NCI-H1417 treated with DMSO at 0.1 percent for 48 hours (cell line): ENCODE measurements at places on chromosomes 5 and 9.

- no peak for DNase-seq
Measured at GRCh38 chr5:83404182-83404716, 67.3 kb upstream of the VCAN start.

GRCh38 chr5:113249206-113249605, 185.6 kb downstream of the TSSK1B start:
- no peak for DNase-seq

- no peak for DNase-seq
Measured at GRCh38 chr5:68067291-68067690, 148.3 kb upstream of the PIK3R1 start.

GRCh38 chr9:11992866-11993265, 700.3 kb upstream of the TYRP1 start:
- no peak for DNase-seq

GRCh38 chr5:77133061-77133758, 46.1 kb upstream of the ZBED3 start:
- DNase-seq, result no peak

DNA sequence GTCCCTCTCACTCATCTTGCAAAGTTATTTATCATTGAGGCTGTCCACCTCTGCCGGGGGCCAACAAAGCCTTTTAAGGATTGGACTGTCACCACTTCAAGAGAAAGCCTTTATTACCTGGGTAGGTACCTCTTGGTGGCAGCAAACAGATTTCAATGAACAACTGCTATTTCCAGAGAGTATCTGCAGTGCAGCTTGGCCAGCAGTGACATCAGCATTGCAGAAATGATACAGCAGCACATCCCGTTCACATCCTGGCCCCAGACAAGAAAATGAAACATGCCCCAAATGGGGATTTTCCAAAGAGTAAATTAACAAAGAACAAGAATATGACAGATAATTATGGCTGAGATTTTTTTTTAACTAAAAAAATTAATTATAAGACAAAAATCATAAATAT, 2.3 kb upstream of the SPATA6L start:
- DNase-seq, result no peak

- DNase-seq, result no peak
Measured at GRCh38 chr5:31583129-31583528, 51.0 kb downstream of the C5orf22 start.

DNA sequence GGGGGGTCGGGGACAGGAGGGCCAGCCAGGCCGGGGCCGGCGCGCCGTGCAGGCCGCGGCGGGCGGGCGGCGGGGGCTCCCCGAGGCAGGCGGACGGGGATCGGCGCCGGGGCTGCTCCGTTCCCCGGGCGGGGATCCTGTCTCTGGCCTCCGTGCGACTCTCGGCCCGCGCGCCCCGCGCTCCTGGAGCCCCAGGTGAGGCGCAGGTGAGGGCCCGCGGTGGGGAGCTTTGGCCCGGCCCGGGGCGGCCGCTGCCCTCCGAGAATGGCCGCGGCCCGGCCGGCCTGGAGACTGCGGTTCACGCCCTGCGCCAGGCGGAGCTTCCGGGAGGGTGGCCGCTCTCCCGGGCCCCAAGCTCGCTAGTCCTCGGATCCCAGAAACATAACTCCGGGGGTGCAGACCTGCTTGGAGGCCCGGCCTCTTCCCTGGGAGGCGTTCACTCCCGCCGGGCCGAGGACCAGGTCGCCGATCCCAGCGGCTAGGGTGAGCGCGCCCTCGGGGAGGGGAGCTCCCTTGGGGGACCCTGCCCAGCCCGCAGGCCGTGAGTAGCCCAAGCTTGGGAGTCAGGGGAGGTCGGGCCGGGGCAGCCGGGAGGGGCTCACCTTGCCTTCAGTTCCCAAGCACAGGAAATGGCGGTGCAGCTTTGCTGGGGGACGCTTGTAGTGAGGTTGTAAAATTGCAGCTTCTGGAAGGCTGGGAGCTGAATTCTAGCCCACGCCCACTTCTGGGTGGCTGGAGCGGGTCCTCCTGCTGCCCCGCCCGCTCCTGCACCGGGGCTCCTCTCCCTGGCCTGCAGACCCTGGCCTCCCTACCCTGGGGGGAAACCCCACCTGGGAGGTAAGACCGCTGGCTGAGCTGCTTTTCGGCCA, 723 bp downstream of the PPP1R26 start:
- DNase-seq, result no peak

DNA sequence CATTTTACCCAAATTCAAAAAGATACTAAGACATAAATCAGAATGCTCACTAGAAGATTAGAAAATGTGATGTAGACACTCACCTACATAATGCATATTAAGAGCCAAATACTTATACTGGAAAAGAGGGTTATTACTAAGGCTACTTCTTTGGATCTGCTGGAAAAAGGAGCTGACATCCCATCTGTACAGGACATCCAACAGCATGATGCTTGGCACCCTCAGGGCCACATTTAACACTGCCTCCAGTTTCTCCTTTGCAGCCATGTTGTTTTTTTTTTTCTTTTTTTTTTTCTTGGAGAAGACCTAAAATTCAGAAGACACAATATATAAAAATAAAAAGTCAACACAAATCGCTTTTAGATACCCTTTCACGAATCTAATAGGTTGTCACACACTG, 6.0 kb downstream of the RNF145 start:
- DNase-seq, result no peak

DNA sequence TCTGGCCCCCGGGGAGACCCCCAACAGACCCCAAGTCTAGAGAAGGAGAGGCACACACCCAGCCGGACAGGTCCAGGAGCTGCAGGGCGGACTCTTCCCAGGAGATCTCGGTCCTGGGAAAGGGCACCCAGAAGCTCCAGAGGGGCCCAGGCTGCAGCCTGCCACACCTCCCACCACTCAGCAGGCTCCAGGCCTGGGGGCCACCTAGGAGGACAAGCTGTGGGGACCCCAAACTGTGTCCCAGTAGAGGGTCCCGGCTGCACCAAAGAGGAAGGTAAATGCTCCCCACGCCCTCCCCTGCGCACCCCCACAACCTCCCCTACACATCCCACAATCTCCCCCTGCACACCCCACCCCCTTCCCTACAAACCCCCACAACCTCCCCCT, 48.5 kb downstream of the PLEKHG4B start:
- no peak for DNase-seq

DNA sequence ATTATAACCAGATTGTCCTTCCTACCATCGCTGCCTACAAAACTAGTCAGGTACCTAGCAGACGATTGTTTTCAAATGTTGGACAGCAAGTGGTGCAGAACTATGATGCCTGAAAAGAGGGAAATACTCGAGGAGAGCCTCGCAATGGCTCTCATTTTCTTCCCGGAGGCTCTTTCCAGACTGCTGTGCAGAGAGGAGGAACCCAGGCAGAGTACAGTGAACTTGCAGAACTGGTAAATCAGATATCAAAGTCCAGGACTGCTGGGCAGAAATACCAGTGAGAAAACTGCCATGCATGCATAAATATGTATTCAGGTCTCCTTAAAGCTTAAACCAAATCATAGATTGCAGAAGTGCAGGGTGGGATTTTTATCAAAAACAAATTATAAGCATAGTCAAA, 26.4 kb upstream of the UGT3A1 start:
- no peak for DNase-seq

- no peak for DNase-seq
Measured at GRCh38 chr9:123107639-123108285, 74.3 kb downstream of the GPR21 start.

DNA sequence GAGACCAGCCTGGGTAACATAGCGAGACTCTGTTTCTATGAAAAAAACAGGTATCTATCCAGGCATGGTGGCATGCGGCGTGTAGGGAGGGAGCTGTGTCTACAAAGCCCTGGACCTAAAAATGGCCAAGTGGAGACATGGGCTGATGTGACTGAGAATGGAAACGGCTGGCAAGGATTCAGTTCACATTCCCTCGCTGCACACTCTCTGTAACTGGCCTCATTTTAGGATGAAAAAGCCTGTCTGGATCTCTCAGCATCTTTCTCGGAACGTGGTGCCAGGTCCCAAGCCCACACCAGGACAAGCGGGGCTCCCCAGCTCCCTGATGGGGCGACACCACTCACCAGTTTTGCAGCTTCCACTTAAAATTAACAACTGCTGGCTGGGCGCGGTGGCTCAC, 13.4 kb downstream of the EXD3 start:
- no peak for DNase-seq

- no peak for DNase-seq
Measured at GRCh38 chr5:173396311-173396993, 68.2 kb upstream of the STC2 start.

DNA sequence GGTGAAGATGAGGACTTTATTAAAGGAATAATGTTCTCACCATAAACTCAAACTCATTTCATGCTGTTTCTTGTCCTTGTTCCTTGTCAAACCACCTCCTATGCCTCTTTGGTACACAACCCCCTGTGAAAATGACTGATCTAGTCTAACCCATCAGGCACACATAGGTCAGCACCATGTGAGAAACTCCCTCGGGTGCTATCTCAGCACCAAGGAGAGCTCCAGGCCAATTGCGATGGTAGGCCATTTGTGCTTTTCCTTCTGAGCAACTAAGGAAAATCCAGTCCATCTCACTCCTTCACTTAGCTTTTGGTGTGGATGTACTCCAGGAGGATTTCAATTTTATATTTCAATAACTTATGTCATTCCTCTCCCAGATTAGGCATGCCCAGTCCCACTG, 199.8 kb downstream of the ZNF608 start:
- DNase-seq, result no peak

DNA sequence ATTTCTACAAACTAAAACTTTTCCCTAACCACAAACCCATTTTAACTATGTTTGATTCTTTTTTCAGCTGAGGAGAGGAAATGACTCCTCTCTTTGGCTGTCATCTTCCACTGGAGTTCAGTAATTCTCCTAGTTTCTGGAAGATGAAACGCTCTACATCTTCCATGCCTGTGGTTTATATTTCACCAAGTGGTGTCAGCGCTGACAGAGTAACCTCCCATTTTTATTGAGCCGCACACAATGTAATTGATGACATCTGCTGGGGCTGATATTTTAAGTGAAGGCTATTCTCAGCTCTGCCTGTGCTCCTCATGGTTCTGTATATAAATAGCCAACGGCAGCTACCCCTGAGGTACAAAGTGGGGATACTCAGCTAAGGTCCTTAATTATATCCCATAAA, 234.6 kb downstream of the SPOCK1 start:
- no peak for DNase-seq

GRCh38 chr9:88722753-88723152, 187.8 kb downstream of the NXNL2 start:
- DNase-seq, result no peak

DNA sequence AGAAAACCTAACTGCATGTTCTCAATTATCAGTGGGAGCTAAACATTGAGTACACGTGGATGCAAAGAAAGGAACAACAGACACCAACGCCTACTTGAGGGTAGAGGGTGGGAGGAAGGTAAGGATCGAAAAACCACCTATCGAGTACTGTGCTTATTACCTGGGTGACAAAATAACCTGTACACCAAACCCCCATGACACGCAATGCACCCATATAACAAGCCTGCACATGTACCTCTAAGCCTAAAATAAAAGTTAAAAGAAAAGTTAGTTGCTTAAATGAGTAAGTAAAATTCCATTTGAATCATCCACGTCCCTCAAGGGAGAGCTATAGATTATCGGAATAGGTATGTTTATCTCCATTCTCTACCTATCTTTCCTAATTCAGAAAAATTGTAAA, 210.2 kb upstream of the ADCY2 start:
- DNase-seq, result no peak

DNA sequence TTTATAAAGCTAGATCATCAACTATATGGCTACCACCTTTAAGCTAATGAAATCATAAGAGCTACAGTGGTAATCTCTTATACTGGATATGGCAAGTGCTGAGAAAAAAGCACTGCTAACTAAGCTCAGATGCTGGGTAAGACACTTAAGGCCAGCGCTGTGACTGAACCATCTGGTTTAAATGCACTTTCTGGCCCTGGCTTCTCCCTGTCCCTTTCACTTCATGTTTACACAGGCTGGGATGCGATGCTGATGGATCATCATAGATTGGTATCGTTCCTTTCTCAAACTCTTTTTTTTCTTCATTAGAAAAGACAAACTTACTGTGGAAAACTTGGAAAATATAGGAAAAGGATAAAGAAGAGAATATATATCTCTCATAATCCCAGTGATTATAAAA, 52.3 kb downstream of the KIF24 start:
- no peak for DNase-seq

DNA sequence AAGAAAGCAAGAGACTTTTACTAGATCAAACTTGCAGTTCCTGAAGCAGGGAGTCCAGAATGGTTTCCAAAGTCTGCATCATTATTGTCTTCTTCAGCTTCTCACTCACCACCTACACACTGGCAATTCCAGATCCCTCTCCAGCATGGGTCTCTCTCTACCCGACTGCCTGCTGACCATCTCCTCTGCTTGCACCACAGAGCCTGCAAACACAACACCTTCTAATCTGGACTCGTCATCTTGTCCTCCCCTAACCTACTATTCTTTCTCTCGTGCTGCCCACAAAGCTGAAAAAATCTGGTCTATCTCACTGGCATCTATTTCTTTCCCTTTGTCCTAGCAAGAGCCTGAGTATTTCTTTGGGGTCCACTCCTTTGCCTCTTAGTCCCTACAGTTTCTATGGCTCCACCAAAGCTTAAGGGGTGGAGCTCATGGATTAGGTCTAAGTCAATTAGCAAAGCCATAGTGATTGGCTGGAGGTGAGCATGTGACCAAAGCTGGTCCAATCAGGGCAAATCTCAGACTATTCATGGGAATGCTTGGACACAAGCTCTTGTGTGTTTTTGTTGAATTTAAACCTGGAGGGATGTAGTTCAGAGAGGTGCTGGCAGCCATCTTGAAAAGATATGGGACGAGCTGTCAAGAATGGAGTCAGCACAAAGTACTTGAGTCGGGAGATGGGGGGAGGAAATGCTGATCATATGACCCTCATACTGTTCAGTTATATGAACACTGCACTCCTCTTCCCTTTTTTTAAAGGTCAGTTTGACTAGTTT, 63.5 kb downstream of the GALNT12 start:
- no peak for DNase-seq

DNA sequence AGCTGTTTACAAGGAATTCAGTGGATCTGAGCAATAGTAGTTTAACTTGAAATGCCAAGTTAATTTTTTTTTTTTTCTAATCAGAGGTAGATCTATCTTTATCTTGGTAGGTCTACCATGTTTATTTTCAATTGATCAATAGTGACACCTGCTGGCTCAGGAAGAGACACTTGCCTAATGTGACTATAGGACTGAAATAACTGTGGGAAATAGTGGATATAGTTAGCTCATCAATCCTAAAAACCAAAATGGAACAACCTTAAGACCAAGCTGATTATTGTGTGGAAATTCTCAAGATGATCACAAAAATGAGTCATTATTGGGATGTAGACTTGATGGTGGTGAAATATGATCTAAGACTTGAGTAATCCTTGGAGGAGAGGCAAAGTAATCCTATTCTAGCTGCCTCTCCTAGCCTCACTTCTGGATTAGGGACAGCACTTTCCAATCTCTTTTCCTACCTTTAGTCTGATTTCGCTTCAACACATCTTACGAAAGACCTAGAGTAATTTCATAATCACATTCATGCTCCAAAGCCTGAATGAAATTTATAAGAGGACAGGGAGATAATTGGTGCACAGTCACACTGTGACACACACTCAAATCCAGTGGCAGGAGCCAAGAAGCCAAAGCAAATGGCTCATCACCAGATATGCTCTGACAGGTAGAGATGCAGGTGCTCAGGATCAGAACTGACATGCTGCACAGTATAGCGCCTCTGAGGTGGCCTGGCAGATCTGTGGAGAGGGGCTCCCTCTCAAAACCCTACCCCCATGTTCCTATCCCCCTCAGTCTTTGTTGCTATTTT, 156.3 kb downstream of the HMHB1 start:
- peak; percentile 1 for DNase-seq
